ENCODE measurements at places on chromosomes 16 and 17.

- no peak for DNase-seq
Observed at GRCh38 chr16:1317479-1318267, 8.2 kb downstream of the UBE2I start.

- DNase-seq = no peak
Observed at GRCh38 chr16:81861503-81861902, 82.4 kb downstream of the PLCG2 start.

DNA sequence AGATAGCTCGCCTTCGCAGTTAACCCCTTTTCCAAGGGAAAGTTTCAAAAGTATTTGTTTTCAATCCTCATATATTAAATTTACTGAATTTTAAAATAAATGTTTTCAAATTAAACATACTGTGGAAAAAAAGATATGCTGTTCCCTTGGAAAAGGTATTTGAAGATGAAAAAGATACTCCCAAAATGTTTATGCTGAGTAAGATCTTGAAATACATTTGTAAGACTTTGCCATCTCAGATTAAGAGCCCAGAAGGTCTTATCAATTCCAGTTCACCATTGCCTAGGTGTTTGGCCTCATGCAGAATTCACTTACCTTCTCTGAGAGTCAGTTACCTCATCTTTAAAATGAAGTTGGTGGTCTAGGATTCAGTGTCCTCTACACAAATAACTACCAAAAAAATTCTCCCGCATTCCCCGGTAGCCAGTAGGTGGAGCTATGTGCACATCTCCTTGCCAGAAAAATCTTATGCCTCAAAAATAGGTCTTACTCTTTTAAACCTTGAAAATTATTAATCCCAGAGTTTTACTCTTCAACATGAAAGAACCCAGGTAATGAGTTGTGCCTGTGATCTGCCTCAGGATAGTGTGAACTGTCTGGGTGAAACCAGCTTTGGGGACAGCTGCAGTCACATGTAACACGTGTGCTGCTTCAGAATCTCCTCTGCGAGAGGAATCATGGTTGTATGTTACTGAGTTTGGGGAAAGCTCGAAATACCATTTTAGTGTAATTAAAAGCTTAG is 178.3 kb downstream of the MRTFB start:
- peak; percentile 40 for DNase-seq

GRCh38 chr16:68385371-68385770 is 62.9 kb downstream of the SMPD3 start:
- DNase-seq = no peak

- no peak for DNase-seq
Observed at GRCh38 chr17:57586196-57586740, 158.8 kb downstream of the CCDC182 start.

DNA sequence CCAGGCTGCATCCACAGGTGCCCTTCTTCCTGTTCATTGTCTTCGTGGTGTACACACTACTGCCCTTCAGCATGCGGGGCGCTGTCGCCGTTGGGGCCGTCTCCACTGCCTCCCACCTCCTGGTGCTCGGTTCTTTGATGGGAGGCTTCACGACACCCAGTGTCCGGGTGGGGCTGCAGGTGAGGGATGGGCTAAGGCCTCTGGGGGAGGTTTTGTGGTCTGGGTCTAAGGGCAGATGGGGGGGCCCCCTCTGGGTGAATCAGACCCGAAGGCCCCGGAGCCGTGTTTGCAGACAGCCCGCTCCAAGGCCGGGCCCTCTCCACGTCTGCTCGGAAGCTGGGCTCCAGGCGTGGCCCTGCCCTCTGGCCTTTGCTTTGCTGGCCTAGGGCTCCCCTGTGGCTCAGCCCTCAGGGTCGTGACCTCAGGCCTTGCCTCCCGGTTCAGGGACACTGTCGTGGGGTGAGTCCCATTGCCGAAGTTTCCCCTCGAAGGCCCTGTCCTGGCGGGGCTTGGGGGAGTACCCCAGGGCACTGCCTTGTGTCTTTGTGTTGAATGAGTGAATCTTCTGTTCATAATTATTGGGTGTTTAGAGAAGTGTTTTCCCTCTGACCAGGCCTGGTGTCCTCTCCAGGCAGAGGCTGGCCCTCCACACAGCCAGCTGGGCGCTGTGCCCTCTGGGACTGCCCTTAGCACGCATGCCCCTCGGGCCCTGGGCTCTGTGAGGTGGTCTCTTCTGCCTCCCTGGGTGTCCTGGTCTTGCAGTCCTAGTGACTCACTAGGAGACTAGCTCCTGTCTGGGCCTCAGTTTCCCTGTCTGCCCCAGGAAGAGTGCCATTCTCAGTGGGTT is 25.6 kb downstream of the ADCY7 start:
- no peak for DNase-seq

GRCh38 chr17:65537343-65537844 is 24.1 kb downstream of the AXIN2 start:
- no peak for DNase-seq

GRCh38 chr16:89422527-89422904 is 67.8 kb downstream of the ANKRD11 start:
- peak; percentile 31 for DNase-seq

DNA sequence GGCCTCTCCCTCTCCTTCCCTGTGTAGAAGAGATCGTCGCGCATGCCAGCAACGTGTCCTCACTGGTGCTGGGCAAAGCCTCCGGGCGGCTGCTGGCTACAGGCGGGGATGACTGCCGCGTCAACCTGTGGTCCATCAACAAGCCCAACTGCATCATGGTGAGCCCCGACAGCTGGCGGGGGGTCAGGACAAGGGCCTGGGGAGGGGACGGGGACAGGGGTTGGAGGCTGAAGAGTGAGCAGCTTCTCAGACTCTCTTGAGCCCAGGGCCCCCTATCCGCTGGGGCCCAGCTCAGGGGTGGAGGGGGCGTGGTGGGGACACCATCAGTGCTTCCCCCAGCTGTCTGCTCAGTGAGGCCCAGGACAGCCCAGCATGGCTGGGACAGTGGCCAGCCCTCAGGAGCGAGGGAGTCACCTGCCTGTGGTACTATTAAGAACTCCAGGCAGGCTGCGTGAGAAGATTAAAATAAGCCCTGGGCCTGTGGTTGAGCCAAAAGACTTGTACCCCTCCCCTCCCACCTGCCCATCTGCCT is 6.2 kb downstream of the KATNB1 start:
- no peak for DNase-seq

GRCh38 chr16:86465434-86465833 is 44.9 kb upstream of the FOXF1 start:
- DNase-seq = no peak

DNA sequence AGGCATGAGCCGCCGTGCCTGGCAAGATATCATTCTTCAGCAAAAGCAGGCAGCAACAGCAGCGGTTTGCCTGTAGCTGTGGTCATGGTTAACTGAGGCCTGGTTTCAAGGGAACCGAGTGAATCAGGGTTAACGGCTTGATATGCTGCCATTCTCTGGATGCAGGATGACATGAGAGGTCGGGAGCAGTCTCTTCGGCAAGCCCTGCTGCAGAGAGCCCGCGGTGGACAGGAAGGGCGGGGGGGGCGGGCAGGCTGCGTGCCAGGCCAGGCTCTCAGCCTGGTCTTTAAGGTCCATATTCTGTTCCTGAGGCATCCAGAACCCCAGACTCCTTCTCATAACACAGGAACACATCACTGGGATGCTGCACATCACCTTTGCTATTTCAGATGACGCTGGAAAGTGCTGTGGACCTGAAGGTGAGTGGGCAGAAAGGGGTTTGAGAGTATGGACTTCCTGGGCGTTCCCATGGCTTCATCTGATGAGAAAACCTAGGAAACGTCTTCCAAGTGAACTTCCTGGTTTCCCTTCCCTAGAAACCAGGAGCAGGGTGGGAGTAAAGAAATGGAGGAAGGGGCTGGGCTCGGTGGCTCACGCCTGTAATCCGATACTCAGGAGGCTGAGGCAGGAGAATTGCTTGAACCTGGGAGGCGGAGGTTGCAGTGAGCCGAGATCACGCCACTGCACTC is 165.6 kb upstream of the RPH3AL start:
- DNase-seq = no peak

- no peak for DNase-seq
Observed at GRCh38 chr17:66552371-66552770, 250.0 kb downstream of the PRKCA start.

- DNase-seq = no peak
Observed at GRCh38 chr17:57605675-57606105, 139.4 kb downstream of the CCDC182 start.

- DNase-seq = no peak
Observed at GRCh38 chr16:27665881-27666280, 115.9 kb downstream of the KATNIP start.

All from EL (cell line).